Upper lobe of left lung (tissue), 6 donors: ENCODE measurements at places on chromosomes 5 and 9.

GRCh38 chr9:20216438-20216837 lies 405.9 kb downstream of the MLLT3 start:
- H3K4me3 ChIP-seq: no peak overlapping the region
- no peaks in the 10 kb centered on the region for H3K27me3 ChIP-seq
- DNase-seq: no peak
- H3K36me3 ChIP-seq: no peaks in the 10 kb centered on the region
- no peak overlapping the region for H3K27ac ChIP-seq

DNA sequence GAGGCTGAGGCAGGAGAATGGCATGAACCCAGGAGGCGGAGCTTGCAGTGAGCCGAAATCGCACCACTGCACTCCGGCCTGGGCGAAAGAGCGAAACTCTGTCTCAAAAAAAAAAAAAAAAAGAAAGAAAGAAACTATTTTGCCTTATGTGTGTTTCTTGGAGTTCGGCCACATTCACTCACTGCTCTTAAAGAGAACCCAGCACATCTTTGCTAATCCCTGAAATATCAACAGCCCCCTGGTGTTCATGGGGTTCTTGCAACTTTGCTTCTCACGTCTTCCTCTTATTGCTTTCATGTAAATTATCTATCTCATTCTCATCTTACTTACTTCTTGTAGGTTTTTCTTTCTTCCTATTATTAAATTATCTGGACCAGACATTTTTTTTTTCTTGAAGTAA lies 126.3 kb upstream of the ASTN2 start:
- no peak overlapping the region for H3K4me3 ChIP-seq
- H3K36me3 ChIP-seq: no peaks in the 10 kb centered on the region
- H3K27ac ChIP-seq: no peak overlapping the region
- H3K4me1 ChIP-seq: no peaks in the 10 kb centered on the region
- no peak for DNase-seq

- H3K27me3 ChIP-seq: no peaks in the 10 kb centered on the region
- H3K4me1 ChIP-seq: no peaks in the 10 kb centered on the region
- no peak overlapping the region for H3K27ac ChIP-seq
- H3K4me3 ChIP-seq: no peak overlapping the region
Observed at GRCh38 chr5:106020894-106021293, 1649.8 kb downstream of the EFNA5 start.

- no peaks in the 10 kb centered on the region for H3K27me3 ChIP-seq
- no peaks in the 10 kb centered on the region for H3K36me3 ChIP-seq
- no peak overlapping the region for H3K4me3 ChIP-seq
- DNase-seq: no peak
Observed at GRCh38 chr9:90900130-90900529, 98.5 kb downstream of the SYK start.

- H3K36me3 ChIP-seq: no peaks in the 10 kb centered on the region
- no peaks in the 10 kb centered on the region for H3K27me3 ChIP-seq
- H3K4me1 ChIP-seq: peaks cover 30% of the 10 kb centered on the region
Observed at GRCh38 chr5:10446490-10446889, 4.8 kb downstream of the ROPN1L start.

DNA sequence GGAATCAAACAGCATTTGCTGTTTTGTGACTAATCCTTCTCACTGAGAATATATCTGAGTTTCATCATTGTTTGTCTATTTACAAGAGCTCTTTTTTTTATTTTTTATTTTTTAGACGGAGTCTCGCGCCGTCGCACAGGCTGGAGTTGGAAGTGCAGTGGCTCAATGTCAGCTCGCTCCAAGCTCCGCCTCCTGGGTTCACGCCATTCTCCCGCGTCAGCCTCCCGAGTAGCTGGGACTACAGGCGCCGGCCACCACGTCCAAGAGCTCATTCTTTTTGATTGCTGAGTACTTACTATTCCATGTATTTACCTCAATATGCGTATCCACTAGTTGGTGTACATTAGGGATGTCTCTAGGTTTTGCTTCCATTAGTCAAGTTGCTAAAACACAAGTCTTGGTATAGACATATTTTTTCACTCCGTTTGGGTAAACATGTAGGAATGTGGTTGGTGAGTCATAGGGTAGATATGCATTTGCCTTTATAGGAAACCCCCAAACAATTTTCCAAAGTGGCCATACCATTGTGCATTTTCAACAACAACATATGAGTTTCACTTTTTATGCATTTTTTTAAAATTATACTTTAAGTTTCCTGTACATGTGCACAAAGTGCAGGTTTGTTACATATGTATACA lies 1005.0 kb upstream of the CDH10 start:
- H3K27me3 ChIP-seq: no peaks in the 10 kb centered on the region
- no peaks in the 10 kb centered on the region for H3K36me3 ChIP-seq
- no peak overlapping the region for H3K4me3 ChIP-seq
- no peak overlapping the region for H3K27ac ChIP-seq

DNA sequence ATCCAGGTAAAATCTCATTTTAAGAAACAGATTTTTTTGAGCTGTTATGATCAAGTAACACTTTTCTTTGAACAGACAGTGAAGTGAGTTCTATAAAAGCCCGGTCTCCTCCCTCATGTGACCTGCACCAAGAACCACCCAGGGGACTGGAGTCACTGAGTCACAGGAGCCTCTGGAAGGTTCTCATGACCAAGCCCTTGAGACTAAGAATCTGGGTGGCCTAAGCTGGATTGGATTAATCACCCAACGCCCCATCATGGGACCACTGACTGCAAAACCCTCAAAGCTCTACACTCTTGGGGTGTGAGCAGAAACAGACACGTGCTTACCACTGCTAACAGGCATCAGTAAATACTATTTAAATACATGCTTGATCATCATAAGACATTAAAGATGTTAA lies 48.4 kb downstream of the SECISBP2 start:
- H3K4me1 ChIP-seq: no peaks in the 10 kb centered on the region
- H3K27me3 ChIP-seq: no peaks in the 10 kb centered on the region
- peaks cover 12% of the 10 kb centered on the region for H3K36me3 ChIP-seq
- H3K27ac ChIP-seq: no peak overlapping the region
- DNase-seq: no peak
- no peak overlapping the region for H3K4me3 ChIP-seq

DNA sequence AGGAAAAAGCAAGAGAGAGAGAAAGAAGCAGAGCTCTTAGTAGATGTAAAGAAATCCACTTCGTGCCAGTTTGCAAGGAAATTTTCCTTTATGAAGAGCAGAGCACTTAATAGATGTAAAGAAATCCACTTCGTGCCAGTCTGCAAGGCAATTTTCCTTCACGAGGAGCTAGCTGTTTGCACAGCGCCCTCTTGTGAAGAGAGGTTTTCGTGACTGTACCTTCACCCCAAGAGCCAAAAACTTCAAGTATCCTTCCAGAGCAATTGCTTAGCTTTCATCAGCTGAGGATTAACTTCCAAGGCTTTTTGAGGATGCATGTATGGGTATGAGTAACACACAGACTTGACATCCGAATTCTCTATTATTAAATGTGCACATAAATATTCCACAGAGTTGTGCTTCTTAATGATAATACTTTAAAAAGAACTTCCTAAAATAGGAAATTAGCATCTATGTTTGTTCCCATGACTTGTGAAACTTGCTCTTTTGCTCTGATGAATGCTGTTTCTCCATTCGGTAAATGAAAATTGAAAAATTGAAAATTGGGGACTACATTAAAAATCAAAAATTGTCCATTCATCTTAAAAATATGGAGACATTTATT lies 525.6 kb downstream of the PDE4D start:
- H3K4me3 ChIP-seq: no peak overlapping the region
- H3K4me1 ChIP-seq: no peaks in the 10 kb centered on the region
- no peaks in the 10 kb centered on the region for H3K36me3 ChIP-seq
- DNase-seq: no peak
- H3K27me3 ChIP-seq: no peaks in the 10 kb centered on the region

- H3K4me3 ChIP-seq: no peak overlapping the region
- no peaks in the 10 kb centered on the region for H3K4me1 ChIP-seq
- H3K27me3 ChIP-seq: no peaks in the 10 kb centered on the region
- H3K27ac ChIP-seq: no peak overlapping the region
- no peaks in the 10 kb centered on the region for H3K36me3 ChIP-seq
Observed at GRCh38 chr9:137482094-137482781, 23.1 kb upstream of the NSMF start.

DNA sequence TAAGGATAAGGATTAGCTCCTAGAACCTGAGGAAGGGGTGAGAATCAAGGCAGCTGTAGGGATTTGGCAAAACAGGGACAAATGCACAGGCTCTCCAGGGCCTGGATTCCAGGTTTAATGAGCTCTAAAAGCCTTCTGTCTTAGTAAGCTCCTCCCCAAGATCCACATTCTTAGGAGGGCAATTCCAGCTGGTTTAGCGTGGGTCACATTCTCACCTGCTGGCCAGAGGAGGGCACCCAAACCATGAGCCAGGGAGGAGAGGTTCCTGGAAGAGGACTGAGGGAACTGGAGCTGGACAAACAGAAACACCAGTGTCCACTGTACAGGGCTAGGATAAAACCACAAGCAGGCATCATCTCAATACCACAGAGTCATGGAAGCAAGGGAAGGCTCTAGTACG lies 480.0 kb downstream of the CCDC171 start:
- no peak for DNase-seq
- H3K36me3 ChIP-seq: no peaks in the 10 kb centered on the region
- no peaks in the 10 kb centered on the region for H3K27me3 ChIP-seq
- H3K4me3 ChIP-seq: no peak overlapping the region

DNA sequence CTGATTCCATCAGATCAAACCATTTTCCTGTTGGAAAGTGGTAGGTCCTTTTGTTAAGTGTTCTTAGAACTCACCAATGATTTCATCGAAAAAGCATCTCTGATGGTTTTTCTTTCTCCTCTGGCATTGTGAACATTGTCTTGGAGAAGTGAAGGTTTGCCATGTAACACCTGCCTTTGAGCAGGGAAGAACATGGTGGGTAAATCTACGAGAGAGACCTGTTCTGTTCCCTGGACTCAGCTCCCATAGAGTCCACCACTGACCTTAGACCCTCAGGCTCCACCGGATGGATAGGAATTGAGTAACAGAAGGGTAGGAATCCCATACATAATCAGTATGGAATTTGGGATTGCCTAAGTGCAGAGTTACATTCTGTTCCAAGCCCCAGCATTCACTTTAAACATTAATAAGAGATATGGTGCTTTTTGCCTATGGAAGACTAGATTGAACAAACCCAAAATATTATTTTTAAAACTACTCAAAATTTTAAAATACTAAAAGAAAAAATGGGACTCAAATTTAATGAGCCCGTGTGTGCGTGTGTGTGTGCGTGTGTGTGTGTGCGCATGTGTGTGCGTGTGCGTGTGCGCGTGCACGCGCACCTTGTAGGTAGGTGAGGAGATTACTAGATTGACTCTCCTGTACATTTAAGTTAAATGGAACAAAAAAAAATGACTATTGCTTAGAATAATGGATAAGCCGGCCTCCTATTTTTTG lies 92.0 kb downstream of the C9orf152 start:
- peaks cover 27% of the 10 kb centered on the region for H3K4me1 ChIP-seq
- peak overlapping the region; percentile 39 for H3K27ac ChIP-seq
- H3K4me3 ChIP-seq: no peak overlapping the region
- no peaks in the 10 kb centered on the region for H3K36me3 ChIP-seq
- DNase-seq: peak; percentile 41

DNA sequence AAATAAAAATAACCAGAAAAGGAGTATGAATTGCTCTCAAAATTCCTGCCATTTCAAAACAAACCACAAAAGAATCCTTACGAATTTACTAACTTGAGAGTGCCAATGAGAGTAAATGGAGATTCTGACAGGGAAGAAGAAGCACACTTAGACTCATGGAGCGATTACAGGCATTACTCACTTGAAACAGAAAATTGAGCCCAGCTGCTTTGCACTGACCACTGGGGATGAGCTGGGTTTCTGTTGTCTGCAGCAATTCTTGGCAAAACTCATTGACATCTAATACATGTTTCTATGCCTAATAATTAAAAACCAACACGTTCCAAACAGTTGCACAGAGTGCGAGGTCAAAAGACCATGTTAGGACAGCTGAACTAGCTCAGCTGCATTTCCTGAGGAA lies 731.6 kb downstream of the DNAH5 start:
- H3K4me1 ChIP-seq: no peaks in the 10 kb centered on the region
- no peaks in the 10 kb centered on the region for H3K36me3 ChIP-seq
- H3K27ac ChIP-seq: no peak overlapping the region
- no peaks in the 10 kb centered on the region for H3K27me3 ChIP-seq
- DNase-seq: no peak
